ENCODE measurements at places on chromosomes 12 and 14.

GRCh38 chr12:94322346-94322745 is 137.3 kb downstream of the CEP83 start:
- no peak for DNase-seq

DNA sequence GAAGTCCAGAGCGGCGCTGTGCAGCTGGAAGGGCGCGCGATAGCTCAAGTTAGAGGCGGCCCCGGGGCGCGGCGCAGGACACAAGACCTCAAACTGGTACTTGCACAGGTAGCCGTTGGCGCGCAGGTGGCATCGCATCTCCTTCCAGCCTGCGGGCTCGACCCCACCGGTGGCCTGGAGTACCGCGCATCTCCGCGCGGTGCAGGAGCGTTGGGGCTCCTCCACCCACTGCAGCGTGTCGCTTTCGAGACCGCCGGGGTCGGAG is 553 bp downstream of the CLEC14A start:
- no peak for DNase-seq

DNA sequence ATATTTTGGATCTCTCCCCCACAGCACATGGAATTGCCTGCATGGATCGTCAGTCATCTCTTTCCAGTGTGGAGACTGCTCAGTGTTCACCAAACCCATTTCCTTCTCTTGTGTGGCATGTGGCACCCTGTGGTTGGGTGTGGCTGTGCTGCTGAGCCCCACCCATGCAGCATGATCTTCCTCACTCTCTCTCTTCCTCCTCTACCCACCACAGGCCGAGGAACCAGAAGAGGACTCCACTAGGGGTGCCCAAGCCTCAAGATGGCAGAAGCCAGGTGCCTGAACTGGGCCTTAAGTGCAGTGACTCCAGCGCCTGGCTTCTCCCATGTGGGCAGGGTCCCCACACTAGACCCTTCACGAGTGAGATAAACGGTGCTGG is 66.8 kb upstream of the GPR68 start:
- no peak for DNase-seq

DNA sequence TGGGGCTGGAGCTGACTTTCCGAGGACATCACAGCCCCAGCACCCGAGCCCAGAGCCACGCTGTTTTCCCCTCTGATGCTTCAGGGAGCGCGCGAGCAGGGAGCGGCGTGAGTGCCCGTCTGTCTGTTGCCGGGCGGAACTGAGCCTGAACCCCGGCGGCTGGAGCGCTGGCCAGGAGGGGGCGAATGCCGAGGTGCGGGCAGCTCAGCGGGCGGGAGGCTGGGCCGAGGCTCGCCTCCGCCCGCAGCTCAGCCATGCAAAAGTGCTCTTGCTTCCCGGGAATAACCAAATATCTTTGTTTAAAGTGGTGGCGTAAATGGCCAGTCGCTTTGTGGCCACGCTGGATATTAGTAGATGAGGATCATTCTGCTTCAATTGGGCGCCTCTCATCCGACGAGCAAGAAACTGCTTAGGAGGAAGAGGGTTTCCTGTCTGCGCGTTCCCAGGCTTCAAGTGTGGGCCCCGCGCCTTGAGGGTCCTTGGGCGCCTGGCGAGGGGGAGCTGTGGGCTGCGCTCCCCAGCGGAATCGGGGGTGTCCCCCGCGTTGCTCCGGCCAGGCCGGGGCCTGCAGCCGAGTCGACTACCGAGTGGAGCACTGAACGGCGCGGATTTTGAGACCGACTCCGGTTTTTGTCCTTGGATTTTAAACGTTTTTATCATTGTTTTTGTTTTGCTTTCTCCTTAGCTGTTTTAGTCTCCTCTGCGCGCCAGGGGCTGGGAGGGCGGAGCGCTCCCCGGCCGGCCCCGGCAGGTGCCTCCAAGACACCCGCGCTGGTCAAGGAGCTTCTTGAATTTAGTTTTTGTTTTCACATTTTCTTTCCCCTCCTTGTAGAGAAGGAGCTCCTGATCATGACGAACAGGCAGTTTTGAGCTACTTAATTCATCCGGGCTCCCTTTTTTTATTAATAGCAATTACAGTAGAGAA is 831 bp upstream of the NKX2-1 start:
- DNase-seq = no peak

GRCh38 chr14:75717729-75718128 is 56.7 kb downstream of the TTLL5 start:
- DNase-seq = no peak

DNA sequence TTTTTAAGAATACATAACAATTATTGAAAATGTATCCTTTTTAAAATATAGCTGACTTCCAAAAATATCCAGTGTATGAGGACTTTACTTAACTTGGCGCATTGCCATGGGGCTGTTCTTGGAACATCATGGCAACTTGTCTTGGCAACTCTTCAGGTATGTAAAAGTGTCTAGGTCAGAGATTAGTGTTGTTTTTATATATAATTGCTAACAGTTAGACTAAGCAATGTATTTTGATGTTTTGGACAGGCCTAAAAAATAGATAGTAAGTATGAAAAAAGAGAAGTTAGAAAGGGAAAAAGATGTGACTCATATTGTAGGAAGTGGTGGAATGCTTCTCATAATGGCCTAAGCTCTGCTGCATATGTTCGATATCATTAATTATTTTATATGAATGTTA is 70.9 kb downstream of the MON2 start:
- DNase-seq = no peak

- no peak for DNase-seq
Measured at GRCh38 chr12:24014240-24014639, 64.8 kb upstream of the SOX5 start.

- no peak for DNase-seq
Measured at GRCh38 chr12:50103767-50104321, at the start of gene GPD1. Gene GPD1, plus strand, starts transcription at chr12:50104008. Its CDS starts 43 bp downstream, at chr12:50104051.

DNA sequence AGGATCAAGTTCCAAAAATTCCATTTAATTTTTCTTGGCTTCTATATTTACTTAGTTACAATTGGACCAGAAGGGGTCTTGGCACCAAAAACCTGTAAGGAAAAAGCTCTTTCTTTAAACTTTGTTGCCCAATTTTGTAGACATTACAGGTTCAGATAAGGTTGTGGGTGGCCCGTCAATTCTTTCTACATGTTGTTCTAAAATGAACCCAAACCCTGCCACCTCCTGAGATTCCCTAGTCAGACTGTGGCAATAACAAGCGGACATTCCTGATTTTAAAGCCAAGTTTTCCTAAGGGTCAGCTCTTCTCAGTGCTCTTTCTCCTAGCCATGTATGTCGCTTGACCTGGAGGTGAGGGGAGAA is 45.0 kb upstream of the GSG1 start:
- no peak for DNase-seq

GRCh38 chr14:104852280-104852663 is 12.8 kb upstream of the CEP170B start:
- DNase-seq = no peak

- no peak for DNase-seq
Measured at GRCh38 chr12:116244001-116244400, 33.5 kb downstream of the MED13L start.

- DNase-seq = peak; percentile 19
Measured at GRCh38 chr14:75430526-75430925, 2.7 kb downstream of the JDP2 start.

DNA sequence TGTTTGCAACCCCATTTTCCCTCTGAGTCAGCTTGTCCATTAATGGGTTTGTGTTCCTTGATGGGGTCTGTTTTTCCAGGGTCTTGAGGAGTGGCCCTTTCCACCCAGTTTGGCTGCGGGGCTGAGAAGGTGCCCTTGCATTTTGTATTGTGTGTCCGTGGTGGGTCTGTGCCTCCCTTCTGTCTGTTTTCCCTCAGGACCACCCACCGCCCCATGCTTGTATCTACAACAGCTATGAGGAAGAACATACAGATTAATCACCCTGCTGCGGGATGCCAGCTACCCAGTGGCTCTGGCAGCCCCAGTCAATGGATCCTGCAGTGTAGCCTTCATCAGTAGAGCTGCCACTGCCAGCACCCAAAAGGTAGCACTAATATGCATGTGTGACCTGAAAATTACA is 235.7 kb downstream of the CACNA1C start:
- DNase-seq = no peak

DNA sequence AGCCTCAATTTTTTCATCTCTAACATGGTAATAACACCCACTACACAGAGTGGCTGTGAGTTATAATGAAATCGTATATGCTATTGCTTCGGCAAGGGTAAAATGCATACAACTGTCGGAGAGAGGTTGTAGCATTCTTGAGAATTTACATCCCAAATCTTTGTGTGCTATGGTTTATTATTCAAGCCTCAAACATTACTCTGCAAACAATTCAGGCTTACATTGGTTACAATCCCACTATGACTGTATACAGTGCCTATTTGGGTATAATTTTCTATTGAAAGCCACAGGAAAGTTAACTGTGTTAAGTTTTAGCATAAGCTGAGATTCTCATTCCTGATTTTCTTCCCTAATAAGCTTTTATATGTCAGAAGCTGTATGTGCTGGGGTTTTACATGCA is 20.6 kb downstream of the SLC35F4 start:
- no peak for DNase-seq

DNA sequence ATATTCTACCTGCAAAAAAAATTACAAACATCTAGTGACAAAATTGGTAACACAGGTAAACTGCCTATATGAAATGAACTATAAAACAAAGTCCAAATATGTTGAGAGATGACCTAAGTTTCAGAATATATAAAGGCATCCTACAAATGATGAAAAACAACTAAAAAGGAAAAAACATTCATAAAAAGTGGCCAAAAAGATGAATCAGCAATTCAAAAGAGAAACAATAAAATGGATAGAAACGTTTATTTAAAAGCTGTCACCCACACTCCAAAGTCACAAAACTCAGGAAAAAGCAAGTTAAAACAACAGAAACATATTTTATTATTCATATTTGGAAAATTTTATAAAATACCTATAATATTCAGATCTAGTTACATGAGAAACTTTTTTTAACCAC is 106.5 kb upstream of the DCN start:
- DNase-seq = no peak

DNA sequence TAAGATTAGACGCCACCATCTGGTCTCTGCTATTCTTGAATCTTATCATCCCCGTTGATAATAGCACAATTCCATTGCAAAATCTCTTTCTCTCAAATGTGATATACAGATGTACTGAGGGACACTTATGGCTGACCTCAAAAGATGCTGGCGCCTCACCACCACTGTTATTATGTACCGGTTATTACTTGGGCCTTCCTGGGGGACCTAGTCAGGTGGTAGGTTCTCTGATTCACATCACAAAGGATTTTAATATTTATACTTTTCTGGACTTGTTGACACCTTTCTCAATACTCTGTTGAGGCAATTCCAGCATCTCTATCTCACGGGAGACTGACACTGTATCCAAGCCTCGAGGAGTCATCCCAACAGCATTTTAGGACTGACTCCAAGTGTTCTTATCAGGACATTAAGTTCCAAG is 21.3 kb upstream of the FAM234B start:
- DNase-seq = no peak

DNA sequence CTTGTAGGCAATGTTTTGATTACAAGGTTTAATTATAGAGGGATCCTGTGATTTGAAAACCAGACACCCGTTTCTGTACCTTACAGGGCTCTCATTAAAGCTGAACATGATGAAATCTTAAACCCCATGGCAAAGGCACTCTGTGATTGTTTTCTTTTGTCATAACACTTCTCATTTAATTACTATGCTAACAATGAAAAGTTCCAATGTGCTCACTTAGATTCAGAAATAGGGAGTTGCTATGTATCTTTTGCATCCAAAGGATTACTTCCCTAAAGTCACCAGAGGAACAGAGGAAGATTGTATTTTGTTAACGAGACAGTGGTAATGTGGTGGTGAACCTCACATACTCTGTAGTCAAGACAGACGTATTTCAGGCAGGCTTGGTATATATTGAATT is 81.5 kb upstream of the MYF6 start:
- DNase-seq = no peak

GRCh38 chr12:46110928-46111699 is 120.7 kb upstream of the SCAF11 start:
- DNase-seq = no peak

- no peak for DNase-seq
Measured at GRCh38 chr12:39958377-39958776, 147.5 kb downstream of the SLC2A13 start.

- DNase-seq = no peak
Measured at GRCh38 chr14:49106741-49107667, 479.2 kb downstream of the RPS29 start.

GRCh38 chr12:121550974-121551634 is 29.7 kb downstream of the KDM2B start:
- no peak for DNase-seq

GRCh38 chr12:90262251-90262650 is 553.6 kb upstream of the ATP2B1 start:
- DNase-seq = no peak

GRCh38 chr14:76292561-76292960 is 83.4 kb upstream of the ESRRB start:
- no peak for DNase-seq

GRCh38 chr12:16076970-16077522 is 165.9 kb downstream of the DERA start:
- DNase-seq = no peak

- no peak for DNase-seq
Measured at GRCh38 chr12:4224206-4224889, 49.2 kb upstream of the CCND2 start.

DNA sequence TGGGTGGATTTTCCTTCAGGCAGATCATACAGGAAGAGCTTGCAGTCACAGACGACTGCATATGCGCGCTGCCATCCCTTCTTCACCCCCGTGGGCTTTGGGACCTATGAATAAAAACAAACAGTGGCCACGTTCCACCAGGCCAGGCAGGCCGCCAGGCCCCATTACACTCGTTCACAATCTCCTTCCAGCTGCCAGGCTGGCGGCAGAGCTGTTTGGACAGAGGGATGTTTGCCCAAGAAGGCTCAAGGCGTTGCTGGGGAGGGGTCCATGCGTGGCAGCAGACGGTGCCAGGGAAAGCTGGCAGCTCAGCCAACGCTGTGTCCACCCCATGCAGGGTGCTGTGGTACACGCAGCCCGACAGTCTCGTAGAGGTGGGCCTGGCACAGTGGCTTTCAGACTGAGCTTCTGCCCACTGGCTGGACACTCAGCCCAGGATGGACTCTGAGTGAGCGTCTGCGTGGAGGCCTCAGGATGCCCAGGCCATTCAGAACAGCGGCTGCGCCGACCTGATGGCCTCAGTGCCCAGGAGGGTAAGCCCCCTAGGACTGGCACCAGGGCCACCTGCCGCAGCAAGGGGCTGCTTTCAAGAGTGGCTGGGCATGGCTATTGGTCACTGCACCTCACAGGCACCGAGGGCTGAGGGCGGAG is 27.5 kb downstream of the AMN start:
- no peak for DNase-seq

DNA sequence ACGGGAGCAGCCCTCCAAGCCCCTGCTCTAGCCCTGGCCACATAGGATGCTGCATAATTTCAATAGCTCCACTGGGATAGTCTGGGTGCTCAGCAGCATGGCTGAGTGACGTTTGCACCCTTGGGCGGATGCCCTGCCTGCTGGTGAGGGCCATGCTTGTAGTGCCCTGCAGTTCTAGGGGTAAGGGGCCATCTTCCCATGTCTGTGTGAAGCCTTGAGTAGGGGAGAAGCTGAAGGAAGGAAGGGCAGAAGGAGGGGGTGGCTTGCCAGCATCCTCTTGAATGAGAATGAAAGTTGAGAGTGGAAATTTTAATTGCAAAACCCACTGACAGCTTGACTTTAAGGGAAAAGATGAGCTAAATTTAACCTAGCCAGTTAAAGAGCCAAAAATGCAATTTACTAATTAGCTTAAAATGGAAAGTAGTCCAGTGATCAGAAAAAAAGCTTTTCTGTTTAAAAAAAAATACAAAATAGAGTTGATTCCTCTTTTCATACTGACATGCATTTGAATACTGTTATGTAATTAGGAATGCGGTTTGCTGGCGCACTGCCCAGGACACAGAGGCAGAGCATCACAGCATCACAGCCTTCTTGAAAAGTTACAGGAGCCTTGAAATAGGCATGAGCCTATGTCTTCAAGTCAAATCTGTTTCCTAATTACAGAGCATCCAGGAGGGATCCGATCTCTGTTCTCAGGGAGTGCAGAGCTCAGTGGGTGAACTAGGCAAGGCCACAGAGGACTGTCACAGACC is 18.5 kb upstream of the EML1 start:
- DNase-seq = peak; percentile 5

Measured in AML-193 (cell line).